ENCODE measurements at places on chromosomes 1 and 21.

GRCh38 chr1:185956881-185957280, 222.7 kb downstream of the HMCN1 start:
- DNase-seq, result no peak

- no peak for DNase-seq
Measured at GRCh38 chr1:5623399-5623798, 368.8 kb downstream of the NPHP4 start.

GRCh38 chr1:47618830-47619229, 181.0 kb downstream of the FOXD2 start:
- DNase-seq, result no peak

DNA sequence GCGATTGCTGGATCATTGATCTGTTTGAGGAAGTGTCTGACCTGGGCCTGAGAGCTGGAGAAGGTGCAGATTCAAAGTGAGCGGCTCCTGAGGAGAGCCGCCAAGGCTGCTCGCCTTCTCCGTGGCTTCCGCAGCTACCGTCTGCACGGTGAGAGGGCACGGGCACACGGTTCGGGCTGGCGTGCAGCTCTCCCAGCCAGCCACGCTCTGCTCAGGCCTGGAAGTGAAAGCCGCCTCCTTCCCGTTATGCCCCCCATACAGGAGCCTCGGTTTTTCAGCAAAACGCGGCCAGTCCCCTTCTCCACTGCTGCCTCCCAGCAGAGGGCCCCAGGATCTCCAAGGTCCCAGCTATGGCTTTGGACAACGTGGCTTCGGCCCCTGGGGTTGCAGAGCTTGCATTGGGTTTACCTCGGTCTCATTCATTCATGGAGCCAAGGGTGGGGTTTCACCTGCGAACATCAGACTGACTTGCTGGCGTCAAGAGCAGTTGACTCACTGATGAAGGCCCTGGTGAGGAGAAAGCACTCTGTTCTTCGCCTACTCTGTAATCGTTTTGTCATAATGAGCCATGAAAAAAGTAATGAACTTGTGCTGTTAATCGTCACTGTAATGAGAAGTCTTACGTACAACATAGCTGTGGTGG, 24.4 kb upstream of the PDXK start:
- DNase-seq, result no peak

DNA sequence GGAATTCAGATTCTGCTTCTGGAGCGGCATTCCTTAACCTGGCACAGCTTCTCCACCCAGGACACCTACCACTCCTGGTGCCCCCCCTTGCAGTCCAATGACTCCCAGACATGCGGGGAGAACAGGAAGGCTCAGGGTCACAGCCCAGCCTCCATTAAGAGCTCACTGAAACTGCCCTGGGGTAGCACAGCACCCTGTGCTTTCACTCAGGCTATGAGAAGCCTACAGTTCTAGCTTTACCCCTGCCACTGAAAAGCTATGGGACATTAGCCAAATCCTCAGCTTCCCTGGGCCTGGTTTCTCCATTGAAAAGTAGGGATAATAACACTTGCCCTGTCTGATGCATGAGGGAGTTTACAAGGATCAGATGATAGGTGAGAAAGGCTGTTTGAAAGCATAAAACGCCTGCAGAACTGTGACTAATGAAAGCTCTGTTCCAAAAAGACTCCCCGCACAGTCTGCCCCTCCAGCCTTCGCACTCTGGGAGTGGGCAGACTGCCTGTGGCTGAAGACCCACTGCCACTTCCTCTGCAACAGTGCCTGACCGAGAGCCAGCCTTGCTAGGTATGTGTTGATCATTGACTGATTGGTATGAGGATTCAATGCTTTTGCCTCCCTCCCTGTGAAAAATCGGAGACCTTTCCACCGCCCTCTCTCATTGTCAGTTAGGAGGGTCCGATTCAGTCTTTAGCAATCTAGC, 2.7 kb upstream of the CLDN19 start:
- no peak for DNase-seq

GRCh38 chr1:170640581-170640980, 23.4 kb upstream of the PRRX1 start:
- DNase-seq, result no peak
